Lung microvascular endothelial cell (primary cell): ENCODE measurements at places on chromosomes 11 and 22. TPM values are rescaled to one million over a fixed set of nuclear protein-coding genes. Genes with fewer than 3 reads are reported as not detected.

NXPE4 gene
- total RNA-seq = not detected in 2 replicates

SIAE gene
- total RNA-seq = 6.8 and 7.5 TPM in 2 replicates

SHANK2 gene
- under 0.01 and 0.20 TPM in 2 replicates for total RNA-seq

ACTN3 gene
- under 0.01 TPM in 1 of 2 replicates, not detected in the other for total RNA-seq

NOL12 gene
- total RNA-seq = 13.5 and 18.1 TPM in 2 replicates

TRIM51 gene
- not detected in 2 replicates for total RNA-seq
